Fibroblast of villous mesenchyme (primary cell): ENCODE measurements at places on chromosomes 16 and 17. TPM values are rescaled to one million over a fixed set of nuclear protein-coding genes. Genes with fewer than 3 reads are reported as not detected.
A peak's percentile ranks its signal among the peaks of the same experiment; 100 is the strongest.

DNA sequence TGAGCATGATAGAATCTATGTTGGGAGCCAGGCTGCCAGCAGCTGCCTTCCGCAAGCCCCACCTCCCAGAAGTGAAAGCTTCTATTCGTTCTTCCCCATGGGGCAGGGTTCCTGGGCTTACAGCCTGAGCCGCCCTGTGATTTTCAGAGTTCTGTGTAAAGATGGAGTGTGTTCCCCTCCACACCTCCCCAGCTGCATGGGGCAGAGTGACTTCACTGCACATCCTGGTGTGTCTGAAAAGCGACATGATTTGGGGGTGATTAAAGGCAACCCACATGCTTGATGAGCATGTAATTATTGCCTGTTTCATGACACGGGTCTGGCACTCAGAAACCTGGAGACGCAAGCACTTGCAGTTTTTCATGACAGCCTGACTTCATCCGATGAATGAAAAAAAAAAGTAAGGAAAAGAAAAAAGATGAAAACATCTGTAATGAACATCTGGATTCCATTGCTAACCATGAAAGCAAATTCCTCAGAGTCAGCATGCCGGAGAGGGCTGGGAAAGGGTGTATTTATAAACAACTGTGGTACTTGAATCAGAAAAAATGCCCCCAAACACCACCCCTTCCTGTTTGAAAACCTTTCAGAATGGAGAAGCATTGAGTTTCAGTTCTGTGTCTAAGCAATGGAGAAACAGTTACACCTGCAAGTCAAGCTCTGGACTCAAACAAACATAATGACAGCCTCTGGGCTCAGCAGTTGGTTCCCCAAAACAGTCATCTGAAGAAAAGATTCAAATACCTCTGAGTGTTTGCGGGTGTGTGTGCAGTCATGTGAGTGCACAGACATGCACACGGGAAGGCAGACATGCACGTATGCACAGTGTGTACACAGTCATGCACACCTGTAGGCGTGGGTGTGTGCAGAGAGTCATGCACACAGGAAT is 266.0 kb downstream of the ENGASE start:
- DNase-seq: no peak

GRCh38 chr17:77424585-77425344 is 284.0 kb downstream of the SEC14L1 start:
- peak; percentile 100 for DNase-seq

GRCh38 chr16:88939972-88940861 is 36.8 kb downstream of the CBFA2T3 start:
- DNase-seq: no peak

DNA sequence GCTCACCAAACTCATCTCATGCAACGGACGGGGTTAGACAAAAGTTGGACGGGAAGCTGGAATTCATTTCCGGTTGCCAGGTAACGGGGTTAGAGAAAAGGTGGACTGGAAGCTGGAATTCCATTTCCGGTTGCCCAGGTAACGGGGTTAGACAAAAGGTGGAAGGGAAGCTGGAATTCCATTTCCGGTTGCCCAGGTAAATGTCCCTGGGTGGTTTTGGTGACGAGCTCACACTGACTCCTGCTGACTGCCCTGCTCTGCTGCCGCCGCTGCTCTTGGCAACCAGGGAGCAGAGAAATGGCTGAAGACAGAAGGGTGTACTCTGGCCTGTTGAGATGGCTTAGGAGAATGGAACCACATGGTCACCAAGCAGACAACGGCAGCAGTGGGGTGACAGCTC is 170.3 kb upstream of the RPH3AL start:
- DNase-seq: no peak

- no peak for DNase-seq
Observed at GRCh38 chr16:27326251-27326650, 12.5 kb downstream of the IL4R start.

GRCh38 chr17:12618557-12618956 is 47.1 kb upstream of the MYOCD start:
- peak; percentile 59 for DNase-seq

- no peak for DNase-seq
Observed at GRCh38 chr16:52283584-52284375, 263.2 kb downstream of the TOX3 start.

GRCh38 chr17:50027172-50027880 is 28.6 kb upstream of the ITGA3 start:
- peak; percentile 94 for DNase-seq

DNA sequence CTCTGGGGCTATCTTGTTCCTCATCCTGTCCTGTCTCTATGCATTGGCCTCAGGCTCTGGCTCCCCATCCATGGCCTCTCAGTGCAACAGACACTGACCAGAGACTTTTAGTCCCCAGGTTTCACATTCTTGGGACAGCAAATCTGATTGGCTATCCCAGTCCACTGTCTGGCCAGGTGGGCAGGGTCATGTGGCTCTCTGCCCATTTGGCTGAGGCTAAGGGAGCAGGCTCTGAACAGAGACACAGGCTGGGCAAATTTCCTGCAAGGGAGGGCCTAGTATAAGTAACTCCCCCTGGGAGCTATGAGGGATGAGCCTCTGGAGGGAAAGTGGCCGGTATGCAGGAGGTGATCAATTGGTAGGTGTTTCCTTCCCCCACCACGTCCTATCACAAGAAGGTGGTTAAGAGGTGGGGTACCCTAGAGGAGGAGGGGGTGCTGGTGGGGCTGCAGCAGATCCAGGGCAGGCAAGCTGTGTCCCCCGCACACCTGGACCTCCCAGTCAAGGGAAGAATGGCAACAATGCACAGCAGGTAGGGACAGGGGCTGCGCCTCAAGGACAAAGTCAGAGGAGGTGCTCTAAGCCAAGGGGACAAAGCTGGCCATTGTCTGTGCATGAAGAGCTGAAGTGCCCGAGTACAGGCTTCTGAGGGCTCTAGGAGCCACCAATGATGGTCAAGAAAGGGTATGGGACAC is 13.2 kb downstream of the XYLT2 start:
- DNase-seq: no peak

GRCh38 chr16:79608976-79609375 is 8.4 kb upstream of the MAF start:
- DNase-seq: no peak

The CCL2 gene
- total RNA-seq: 63.8 and 99.3 TPM in 2 replicates

The C1QL1 gene
- 0.43 and 0.97 TPM in 2 replicates for total RNA-seq

The HOXB13 gene
- total RNA-seq: under 0.01 and 0.32 TPM in 2 replicates

The RNFT1 gene
- 15.8 and 23.3 TPM in 2 replicates for total RNA-seq

The UTS2R gene
- total RNA-seq: not detected in 2 replicates

The KRTAP9-8 gene
- total RNA-seq: not detected in 2 replicates

The CSH1 gene
- not detected in 2 replicates for total RNA-seq

The CD300LB gene
- not detected in 2 replicates for total RNA-seq

The SPIRE2 gene
- total RNA-seq: 3.5 and 3.9 TPM in 2 replicates

The PPP1R1B gene
- total RNA-seq: not detected in 2 replicates

The ABCA6 gene
- total RNA-seq: 3.9 and 6.4 TPM in 2 replicates

The SOX8 gene
- under 0.01 TPM in 1 of 2 replicates, not detected in the other for total RNA-seq

The KRT25 gene
- not detected in 2 replicates for total RNA-seq
